ENCODE measurements at places on chromosomes 4 and X.

DNA sequence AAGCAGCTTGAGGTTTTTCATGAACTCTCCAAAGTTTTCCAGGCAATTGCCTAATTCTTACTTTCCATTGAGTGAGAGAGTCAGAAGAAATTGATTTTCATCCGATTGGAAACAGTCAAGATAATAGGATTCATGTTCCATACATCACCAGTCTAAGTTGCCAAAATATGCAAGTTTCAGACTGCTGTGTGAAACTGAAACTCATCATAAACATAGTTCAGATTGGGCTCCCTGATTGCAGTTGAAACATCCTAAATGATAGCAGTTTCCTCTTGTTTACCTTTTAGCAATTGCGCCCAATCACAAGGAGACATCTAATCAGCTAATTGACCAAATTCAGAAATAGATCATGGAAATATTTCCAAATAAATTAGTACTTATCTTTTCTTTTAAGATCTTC, 56.8 kb downstream of the SPANXN4 start:
- no peak for DNase-seq

GRCh38 chr4:6251365-6251764, 18.3 kb upstream of the WFS1 start:
- no peak for DNase-seq

- DNase-seq: no peak
Measured at GRCh38 chrX:70398899-70399298, 24.2 kb upstream of the GDPD2 start.

GRCh38 chr4:132614682-132615081, 534.4 kb upstream of the PCDH10 start:
- no peak for DNase-seq

- no peak for DNase-seq
Measured at GRCh38 chr4:169620880-169621248, 486 bp downstream of the CLCN3 start.

DNA sequence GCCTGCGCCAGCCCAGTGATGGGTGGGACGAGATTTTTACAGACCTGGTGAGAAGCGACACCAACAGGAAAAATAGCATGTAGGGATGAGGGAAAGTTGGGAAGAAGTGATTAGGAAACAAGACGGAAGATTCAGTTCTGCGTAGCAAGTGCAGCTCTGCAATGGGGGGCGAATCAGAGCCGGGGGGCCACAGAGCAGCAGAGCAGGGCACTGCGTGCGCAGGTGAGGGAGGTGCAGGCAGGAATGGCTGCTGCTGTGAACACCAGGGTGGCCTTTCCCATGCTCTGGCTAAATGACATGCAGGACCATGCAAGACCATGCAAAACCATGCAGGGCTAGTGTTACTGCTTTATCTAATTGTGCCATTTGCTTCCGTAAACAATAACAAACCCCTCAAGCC, 442.7 kb upstream of the FRG1 start:
- no peak for DNase-seq

DNA sequence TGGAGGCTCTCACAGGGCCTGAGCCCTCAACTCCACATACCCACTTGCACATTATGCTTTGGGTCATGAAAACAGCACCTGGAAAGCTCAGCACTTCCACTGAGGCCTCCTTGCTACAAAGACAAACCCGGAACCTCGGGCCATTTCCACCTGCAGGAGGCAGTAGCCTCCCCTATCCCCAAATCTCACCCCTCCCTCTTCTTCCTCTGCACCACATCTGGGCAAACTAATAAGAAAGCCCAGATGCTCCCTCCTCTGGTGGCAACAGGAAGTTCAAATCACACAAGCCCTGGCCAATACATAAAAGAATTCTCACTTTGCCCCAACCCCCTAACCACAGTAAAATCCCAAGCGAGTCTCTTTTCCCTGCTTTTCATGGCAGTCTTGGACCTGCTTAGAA, 136.4 kb downstream of the MAPK10 start:
- no peak for DNase-seq
